ENCODE measurements at places on chromosomes 11 and 22.

GRCh38 chr22:30347255-30347892 is 9.3 kb downstream of the SF3A1 start:
- DNase-seq: no peak

- DNase-seq: no peak
Measured at GRCh38 chr11:87722756-87723565, 452.3 kb downstream of the RAB38 start.

DNA sequence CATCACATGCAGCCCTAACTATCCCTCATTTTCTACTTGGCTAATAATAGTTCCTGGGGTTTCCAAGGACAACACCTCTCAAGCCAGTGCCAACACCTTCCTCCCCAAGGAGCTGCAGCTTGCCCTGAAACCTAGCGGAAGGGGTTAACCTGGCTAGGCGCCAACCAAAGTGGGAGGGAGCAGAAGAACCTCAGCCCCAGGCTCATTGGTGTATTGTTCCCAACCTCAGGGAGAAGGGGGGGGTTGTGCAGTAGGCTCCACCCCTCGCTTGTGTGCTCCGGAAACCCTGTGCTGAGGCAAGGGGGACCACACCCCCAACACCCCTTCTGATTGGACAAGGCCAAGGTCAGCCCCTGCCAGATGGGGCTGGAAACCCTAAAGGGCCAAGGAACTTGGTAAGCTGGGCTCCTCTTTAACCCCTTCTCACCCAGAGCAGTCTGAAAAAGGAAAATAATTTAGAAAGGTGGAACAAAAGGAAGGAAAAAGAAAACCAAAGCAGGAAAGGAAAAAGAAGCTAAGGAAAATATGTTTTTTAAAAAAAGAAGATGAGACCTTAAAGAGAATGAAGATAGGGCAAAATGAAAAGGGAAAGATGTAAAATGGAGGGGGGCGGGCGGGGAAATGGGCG is 2.5 kb downstream of the MTA2 start:
- DNase-seq: peak; percentile 90

- no peak for DNase-seq
Measured at GRCh38 chr22:20625270-20625669, 117.9 kb downstream of the MED15 start.

- no peak for DNase-seq
Measured at GRCh38 chr22:33831207-33831606, 89.1 kb downstream of the LARGE1 start.

- DNase-seq: no peak
Measured at GRCh38 chr11:9747828-9748227, 84.0 kb downstream of the SWAP70 start.

DNA sequence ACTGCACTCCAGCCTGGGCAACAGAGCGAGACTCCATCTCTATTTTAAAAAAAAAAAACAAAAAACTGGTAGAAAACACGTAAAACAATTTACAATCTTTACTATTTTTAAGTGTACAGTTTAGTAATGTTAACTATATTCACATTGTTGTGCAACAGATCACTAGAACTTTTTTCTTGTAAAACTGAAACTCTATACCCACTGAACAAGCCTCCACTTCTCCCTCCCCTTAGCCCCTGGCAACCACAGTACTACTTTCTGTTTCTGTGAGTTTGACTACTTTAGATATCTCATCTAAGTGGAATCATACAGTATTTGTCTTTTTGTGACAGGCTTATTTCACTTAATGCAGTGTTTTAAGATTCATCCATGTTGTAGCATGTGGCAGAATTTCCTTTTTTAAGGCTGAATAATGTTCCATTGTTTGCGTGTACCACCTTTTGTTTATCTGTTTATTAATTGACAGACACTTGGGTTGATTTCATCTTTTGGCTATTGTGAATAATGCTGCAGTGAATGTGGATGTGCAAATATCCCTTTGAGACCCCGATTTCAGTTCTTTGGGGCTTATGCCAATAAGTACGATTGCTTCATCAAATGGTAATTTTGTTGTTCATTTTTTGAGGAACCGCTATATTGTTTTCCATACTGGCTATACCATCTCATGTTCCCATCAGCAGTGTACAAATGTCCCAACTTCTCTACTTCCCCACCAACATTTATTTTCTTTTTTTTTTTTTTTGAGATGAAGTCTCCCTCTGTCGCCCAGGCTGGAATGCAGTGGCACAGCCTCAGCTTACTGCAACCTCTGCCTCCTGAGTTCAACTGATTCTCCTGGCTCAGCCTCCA is 11.0 kb downstream of the DDB2 start:
- DNase-seq: no peak

DNA sequence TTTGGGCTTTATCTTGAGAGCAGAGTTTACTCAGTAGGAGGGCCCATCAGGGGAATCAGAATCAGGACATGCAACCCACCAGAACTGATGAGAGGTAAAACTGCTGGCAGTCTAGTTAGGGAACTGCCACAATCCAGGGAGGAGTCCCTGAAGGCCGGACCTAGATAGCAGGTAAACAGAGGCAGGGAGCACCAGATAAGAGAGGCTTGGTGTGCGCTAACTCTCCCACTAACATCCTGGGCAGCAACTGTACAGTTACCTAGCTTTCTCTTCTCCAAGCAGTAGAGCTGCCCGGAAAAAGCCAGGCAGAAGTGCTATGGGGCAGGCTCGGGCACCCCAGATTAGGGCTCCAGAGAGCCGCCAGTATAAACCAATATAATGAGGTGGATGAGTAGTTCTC is 865 bp upstream of the AMOTL1 start:
- no peak for DNase-seq

GRCh38 chr22:49534386-49534785 is 293.3 kb downstream of the BRD1 start:
- no peak for DNase-seq

DNA sequence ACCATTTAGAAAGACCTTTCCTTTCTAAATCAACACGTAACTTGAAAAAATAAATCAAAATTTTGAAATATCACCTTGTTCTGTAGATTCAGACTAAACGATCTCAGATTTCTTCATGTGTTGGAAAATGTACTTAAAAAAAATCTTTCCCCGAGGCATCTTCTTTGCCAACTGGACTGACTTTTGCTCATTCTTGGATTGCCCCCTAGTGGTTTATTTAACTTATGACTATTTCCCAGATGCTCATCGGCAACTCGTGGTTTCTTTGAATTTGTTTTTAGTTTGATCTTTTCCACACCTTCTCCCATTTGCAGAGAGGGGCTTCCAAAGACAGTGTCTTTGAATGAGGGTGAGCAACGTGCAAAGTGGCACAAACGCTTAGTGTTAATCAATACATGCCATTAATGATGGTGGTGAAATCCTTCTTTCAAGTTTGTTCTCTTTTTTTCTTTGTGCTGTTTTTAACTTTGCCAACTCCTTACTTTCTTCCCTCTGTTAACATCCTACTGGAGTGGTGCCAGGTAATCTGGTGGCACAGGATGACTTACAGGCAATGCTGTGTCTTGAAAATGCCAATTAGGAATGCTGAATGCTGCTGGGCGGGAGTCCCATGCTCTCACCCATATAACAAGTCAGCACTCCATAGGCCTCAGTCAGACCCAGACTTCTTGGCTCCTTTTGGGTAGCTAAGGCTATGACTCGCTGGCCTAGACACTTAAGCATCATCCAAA is 18.3 kb downstream of the PRSS23 start:
- DNase-seq: no peak

GRCh38 chr11:77517226-77517625 is 43.3 kb upstream of the PAK1 start:
- DNase-seq: no peak

- DNase-seq: no peak
Measured at GRCh38 chr22:48365386-48365785, 1462.3 kb downstream of the BRD1 start.

DNA sequence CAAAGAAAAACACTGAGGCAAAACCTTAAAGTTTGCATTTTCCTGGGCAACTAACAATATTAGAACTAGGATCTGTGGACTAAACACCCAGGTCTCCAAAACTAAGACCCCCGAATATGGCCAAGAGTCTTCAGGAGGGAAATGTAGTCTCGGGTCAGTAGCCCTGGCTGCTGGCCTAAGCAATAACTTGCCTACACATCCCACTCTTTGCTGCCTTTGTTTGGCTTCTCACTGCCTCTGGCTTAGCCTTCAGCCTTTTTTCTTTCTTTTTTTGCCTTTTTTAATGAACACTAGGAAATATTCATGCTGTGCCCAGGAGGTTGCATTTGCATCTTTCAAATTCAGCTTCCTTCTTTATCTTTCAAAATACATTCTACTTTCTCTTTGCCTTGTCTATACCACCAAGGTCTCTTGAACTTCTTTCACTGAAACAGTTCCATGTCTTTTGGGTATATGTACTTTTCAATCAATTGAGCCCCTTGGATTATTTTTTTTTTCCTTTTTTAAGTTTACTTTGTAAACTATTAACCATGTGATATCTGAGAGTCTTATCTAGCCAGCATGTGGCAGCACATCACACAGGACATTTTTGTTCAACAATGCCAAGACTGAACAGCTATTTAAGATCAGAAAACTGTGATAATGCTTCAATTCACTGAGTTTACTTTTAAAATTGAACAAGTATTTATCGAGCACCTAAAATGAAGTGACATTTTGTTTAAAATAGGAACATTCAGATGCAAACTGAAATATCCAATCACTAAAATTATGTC is 165.0 kb upstream of the TRPC6 start:
- DNase-seq: no peak

GRCh38 chr11:22275600-22275999 is 62.6 kb upstream of the SLC17A6 start:
- no peak for DNase-seq

GRCh38 chr22:49369726-49370626 is 457.7 kb downstream of the BRD1 start:
- no peak for DNase-seq

DNA sequence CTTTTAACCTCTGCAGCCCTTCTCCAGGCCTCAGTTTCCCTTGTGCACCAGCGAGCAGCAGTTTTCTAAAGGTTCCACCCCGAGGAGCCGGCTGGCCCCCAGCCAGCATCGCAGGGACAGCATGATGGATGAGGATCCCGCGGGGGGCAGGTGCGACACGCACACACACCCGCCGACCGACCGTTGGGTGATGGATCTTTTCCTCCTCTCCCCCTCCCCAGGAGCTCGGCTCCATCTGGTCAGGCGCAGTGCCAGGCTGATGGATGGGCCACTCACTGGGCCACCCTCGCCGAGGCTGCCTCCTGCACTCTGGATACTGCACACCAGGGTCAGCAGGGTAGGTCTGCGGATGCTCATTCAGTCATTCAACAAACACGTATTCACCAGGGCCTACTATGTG is 12.8 kb upstream of the CABP7 start:
- DNase-seq: no peak

DNA sequence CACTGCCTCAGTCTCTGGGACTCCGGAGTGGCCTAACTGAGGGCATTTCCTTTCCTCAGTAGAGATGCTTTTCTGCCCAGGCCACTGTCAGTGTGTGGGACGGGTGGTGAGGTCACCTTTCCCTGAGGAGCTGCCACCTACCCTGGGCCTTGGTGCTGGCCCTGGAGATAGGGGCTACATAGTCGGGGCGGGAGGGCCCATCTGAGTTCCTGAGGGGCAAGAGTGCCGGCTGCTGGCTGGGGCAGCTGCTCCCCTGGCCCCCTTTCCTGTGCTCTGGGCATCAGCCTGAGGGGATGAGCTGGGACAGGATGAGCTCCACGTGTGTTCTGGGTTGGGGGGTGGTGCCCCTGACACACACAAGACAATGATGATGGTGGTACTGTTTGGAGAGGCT is 5.4 kb downstream of the KCNC1 start:
- DNase-seq: no peak

DNA sequence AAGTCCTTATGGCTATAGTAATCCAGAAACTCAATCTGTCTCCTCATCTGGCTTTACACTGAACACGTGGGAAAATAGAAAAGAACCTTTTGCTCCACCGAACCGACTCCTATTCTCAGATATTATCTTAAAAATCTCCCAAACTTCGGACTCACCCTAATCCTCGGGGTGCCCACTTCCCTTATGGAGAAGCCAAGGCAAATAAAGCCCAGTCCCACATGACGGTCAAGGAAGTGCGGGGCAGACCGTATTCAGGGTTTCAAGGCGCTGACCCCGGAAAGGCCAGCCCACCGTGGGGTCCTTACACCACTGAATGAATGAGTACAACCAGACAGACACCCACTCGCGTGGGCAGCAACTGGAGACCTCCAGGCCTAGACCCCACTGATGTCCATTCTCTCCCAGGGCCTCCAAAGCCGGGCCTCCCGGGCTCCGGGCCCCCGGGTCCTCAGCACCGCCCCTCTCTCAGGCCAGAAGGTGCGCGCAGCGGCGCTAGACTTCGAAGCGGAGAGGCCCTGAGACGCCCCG is 489 bp downstream of the NUP98 start:
- no peak for DNase-seq

- no peak for DNase-seq
Measured at GRCh38 chr11:102196816-102197215, 86.6 kb downstream of the YAP1 start.

- no peak for DNase-seq
Measured at GRCh38 chr11:2736577-2737225, 36.9 kb upstream of the KCNQ1OT1 start.

- no peak for DNase-seq
Measured at GRCh38 chr22:22921575-22921974, 34.0 kb downstream of the IGLL5 start.

DNA sequence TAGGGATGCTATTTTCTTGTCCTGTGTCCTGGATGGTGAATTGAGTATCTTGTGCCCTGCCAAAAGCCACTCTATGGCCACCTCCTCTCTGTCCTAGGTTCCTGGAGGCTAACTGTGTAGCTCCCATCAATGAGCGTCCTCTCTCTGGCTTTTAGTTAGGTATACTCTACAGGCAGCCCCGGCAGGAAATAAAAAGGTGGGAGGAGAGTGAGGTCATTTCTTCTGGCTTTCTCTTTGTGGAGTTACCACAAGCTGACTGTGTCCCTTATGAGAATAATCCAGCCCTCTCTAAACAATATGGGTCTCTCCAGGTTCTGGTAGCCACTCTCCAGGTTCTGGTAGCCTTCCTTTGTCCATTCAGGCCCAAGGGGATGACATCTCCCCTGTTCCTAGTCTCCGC is 11.7 kb upstream of the ASPHD2 start:
- no peak for DNase-seq

GRCh38 chr22:49997251-49997599 is 15.3 kb downstream of the IL17REL start:
- DNase-seq: no peak

DNA sequence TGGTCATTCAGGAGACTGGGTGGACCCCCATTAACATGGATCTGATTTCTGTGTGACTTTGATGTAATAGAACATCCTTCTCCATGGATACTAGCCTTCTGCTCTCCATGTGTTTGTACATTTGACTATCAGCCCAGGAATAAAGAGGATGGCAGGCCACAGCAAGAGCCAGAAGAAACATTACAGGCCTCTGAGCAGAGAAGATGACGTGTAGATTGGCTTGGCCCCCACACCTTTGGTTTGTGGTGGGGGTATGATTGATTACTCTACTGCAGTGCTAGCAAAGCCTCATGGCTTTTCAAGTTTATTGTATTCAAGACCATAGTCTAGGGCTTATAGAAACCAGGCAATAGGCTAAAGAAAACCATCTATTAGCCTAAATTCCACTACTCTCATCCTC is 77.0 kb downstream of the GRAMD1B start:
- DNase-seq: no peak

- no peak for DNase-seq
Measured at GRCh38 chr22:49490692-49491091, 337.0 kb downstream of the BRD1 start.

GRCh38 chr11:61797263-61797944 is 4.7 kb downstream of the FEN1 start:
- DNase-seq: peak; percentile 51

GRCh38 chr11:12205330-12205729 is 94.9 kb downstream of the MICAL2 start:
- DNase-seq: no peak

- no peak for DNase-seq
Measured at GRCh38 chr11:64157631-64158394, 8.1 kb downstream of the MACROD1 start.

GRCh38 chr22:30823015-30823370 is 128.3 kb downstream of the OSBP2 start:
- no peak for DNase-seq
